ENCODE measurements at places on chromosomes 16 and 17.

DNA sequence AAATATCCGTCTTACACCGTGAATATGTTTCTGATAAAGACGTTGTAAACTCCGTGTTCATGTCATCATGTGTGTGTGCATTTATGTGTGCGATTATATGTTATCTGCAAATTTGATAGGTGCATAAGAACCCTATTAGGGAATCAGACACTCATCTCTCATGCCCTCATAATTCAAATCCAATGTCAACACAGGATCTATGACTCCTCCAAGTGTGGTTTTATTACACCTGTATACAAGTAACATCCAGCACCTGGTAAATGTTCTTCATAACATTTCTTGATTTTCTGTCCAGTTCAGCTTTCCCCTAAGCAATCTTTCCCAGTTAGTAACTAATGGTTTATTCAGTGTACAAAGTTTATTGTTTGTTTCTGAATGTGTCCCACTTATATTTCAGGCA is 681.9 kb downstream of the CDH11 start:
- DNase-seq, result no peak

GRCh38 chr16:24778671-24779070 is 49.2 kb downstream of the TNRC6A start:
- no peak for DNase-seq

- DNase-seq, result peak; percentile 99
Measured at GRCh38 chr16:70715055-70715858, 29.4 kb upstream of the MTSS2 start.

DNA sequence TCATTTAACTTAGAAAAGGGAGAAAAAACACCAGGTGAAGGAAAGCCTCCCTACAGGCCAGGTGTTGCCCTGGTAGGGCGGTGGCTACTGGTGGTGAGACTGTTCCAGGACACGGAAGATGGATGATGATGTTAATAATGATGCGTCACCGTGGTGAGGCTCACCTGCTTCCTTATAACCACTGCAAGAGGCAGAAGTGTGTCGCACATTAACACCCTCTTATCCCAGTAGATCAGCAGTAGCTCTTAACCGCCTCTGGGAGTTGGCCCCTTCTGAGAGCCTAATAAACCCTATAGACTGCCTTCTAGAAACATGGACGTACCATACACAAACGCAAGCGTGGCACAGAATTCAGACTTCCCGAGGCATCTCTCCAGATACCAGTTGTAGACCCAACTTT is 7.8 kb downstream of the BFAR start:
- no peak for DNase-seq

GRCh38 chr17:76687298-76688164 is 23.2 kb downstream of the MXRA7 start:
- DNase-seq, result no peak

DNA sequence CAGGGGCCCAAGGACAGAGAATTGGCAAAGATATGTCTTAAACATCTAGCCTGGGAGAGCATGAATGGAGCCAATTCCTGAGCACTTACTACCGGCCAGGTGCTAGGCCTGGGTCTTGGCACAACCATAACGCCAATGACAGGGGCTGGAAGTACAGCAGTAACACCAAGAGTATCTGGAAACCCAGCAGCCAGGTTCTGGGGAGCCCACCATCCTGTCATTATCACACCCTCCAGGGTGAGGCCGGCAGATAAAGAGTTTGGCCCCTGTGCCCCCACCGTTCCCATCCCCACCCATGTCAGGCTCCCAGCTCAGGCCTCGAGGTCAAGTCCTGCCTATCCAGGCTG is 508 bp upstream of the TMC8 start:
- DNase-seq, result no peak

DNA sequence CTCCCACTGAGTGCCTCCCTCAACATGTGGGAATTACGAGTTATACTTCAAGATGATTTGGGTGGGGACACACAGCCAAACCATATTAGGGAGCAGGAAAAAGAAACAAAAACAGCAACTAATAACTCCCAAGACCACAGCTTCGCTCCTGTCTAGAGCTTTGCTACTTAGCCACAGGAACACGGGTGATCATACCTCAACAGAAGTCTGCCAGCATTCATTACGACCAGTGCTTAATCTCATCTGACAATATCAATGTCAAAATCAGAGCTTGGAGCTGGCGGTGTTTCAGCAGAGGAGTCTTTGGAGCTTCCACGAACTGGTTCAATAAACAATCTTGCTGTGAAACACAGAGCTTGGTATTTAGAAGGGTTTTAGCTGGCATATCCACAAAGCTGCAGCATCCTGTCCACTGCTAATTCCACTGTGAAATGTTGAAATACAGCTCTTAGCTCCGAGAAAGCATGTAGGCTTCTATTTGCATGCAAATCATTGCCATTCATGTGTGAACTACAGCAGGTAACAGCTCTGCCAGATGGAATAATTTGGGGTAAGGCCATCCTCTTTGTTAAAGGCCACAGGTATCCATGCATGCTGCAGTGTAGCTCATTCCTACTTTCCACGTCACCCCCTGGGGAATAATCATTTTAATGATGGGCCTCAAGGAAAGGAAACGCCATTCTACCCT is 128.4 kb upstream of the GOT2 start:
- no peak for DNase-seq

- DNase-seq, result no peak
Measured at GRCh38 chr17:66290101-66290722, 12.2 kb upstream of the PRKCA start.

DNA sequence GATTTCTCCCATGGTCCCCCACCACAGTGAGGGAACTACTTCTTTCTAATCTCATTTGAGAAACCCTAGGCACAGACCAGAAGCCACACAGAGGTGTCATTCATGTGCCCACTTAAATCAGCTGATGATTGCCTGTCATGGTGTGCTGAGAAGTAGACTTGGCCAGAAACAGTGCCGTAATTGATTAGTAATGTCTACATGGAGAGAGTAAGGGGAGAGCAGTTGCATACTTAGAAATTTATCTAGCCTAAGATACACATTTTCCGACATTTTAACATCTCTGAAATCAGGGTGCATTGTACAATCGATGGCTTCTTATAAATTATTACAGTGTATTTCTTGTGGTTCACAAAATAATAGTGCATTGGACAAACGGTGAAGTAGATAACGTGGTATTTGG is 271.8 kb downstream of the IRF8 start:
- DNase-seq, result no peak

DNA sequence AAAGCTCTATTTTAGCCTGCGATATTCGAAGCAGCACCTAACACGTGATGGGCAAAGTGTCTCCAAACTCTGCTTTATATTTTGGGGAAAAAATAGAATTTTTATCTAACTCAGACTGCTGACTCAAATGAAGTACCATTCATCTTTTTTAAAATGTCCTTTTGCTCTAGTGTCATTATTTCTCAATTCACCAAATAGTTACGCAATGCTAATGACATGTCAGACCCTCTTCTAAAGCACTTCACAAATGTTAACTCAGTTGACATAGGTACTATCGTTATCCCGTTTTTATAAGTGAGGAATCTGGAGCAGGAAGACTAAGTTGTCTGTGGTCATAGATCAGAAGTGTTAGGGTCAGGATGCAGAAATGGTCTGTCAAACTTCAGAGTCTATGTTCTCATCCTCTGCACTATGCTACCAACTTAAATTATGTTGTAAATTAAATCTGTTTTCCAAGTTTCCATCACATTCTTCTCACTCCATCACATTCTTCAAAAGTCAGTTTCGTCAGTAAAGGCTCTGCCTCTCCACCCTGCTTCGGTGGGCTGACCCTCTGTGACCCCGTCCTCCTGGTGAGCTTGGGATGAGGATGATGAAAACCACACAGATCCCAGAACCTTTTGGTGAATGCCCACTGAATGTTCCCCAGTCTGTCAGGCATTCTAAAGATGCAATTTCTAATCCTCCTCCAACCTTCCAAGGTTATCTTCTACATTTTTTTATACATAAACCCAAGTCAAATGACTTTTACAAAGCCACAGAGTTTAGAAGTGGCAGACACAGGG is 102.8 kb downstream of the ADAMTS18 start:
- no peak for DNase-seq

- DNase-seq, result no peak
Measured at GRCh38 chr16:3214904-3215600, 19.9 kb downstream of the ZNF200 start.

- DNase-seq, result no peak
Measured at GRCh38 chr17:21368545-21369246, 7.5 kb upstream of the KCNJ12 start.

DNA sequence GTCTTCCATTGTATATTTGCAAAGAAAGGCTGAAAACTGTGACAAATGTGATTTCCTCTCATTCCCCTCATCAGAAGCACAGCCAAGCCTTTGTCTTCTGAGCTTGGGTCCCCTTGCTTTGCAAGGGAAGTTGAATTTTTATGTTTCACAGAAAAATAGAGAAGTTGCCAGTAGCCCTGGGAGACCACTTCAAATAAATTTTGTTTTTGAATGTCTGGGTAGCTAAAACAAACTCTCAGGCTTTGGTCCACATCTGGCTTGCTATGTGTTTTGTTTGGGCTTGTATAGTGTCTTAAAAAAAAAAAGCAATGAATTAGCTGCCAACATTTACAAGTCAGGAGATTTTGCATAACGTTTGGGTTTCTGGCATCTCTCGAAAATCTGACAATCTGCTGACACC is 24.1 kb downstream of the PIK3R6 start:
- no peak for DNase-seq

DNA sequence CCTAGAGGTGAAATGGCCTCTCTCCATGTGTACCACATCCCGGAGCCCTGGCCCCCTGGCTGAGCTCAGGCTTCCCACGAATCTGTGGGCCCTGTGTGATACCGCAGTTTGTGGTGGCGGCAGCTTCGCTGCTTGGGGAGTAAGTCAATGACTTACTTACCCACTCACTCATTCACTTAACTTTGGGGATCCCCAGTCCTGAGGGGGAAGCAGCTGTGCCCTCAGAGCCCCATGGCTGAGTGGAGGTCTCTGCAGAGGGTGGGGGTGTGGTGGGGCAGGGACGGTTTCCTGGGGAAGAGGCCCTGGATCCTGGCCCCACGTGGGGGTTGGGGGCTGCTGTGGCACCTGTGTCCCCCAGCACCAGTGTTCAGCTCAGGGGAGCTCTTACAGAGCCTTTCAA is 13.2 kb downstream of the KCNJ12 start:
- DNase-seq, result no peak

DNA sequence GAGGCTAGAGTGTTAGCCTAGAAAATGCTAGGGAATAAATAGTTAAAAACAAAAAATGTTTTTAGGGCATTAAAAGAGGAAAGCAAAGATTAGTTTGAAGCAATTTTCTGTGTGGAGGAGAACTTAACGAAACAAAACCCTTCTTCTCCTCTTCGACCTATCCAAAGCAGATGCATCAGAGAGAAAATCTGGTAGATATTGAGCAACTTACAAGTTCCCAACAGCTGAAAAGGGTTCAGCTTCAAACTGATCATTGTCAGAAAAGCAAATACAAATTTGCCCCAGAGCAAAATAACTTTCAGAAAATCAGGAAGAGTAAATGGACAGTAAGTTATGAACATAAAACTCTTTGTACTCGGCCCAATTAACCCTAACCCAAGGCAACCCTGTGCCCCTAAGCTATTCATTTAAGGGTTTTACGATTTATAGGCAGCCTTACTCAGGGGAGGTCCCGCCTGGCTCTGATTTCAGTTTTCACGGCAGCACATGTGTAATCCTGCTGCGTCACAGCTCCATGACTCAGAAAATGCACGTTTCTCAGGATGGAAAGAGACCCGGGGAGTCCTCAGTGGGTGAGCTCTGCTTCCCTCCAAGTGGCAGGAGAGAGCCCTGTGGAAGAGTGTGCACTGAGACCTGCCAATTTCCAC is 405.7 kb upstream of the SALL1 start:
- peak; percentile 71 for DNase-seq

DNA sequence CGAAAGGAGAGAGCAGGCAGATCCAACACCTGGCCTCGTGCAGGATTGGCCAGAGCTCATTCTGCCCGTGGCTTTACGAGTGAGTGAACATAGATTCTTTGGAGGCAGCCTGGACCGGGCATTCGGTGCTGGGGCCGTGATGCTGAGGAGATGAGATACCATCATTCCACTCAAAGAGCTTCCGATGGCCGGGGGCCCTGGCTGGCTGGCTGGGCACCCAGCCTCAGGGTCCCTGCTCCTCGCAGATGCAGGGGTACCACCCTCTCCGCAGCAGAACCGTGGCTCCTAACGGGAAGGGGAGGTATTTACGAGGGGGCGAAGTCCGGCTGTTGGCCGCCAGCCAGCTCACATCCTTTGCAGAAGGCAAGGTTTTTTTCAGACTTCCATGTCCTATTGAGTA is 66.1 kb upstream of the FOXF1 start:
- no peak for DNase-seq

- DNase-seq, result no peak
Measured at GRCh38 chr17:55585629-55586028, 74.4 kb upstream of the SMIM36 start.

GRCh38 chr17:73390851-73391250 is 79.0 kb upstream of the CDC42EP4 start:
- no peak for DNase-seq

- DNase-seq, result no peak
Measured at GRCh38 chr16:28891964-28892890, 13.9 kb downstream of the ATP2A1 start.

DNA sequence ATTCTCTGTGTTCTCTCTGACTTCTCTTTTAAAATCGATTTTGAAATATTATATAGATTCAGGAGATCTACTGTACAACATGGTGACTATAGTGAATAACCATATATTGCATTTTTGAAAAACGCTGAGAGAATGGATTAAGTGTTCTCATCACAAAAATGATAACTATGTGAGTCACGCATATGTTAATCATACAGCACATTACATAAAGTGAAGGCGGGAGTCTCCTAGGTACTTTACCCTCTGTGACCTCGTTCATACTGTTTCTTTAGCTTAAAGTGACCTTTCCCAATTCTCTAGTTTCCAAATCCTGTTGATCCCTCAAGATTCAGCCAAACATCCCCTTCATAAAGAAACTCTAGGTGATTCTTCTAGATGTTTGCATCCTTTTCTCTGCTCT is 3.1 kb upstream of the KRTAP3-2 start:
- DNase-seq, result no peak

GRCh38 chr16:31476303-31477219 is 4.6 kb downstream of the TGFB1I1 start:
- no peak for DNase-seq

GRCh38 chr16:75566758-75567255 is 628 bp downstream of the GABARAPL2 start:
- no peak for DNase-seq

- no peak for DNase-seq
Measured at GRCh38 chr17:75909051-75909811, 4.5 kb upstream of the MRPL38 start.

DNA sequence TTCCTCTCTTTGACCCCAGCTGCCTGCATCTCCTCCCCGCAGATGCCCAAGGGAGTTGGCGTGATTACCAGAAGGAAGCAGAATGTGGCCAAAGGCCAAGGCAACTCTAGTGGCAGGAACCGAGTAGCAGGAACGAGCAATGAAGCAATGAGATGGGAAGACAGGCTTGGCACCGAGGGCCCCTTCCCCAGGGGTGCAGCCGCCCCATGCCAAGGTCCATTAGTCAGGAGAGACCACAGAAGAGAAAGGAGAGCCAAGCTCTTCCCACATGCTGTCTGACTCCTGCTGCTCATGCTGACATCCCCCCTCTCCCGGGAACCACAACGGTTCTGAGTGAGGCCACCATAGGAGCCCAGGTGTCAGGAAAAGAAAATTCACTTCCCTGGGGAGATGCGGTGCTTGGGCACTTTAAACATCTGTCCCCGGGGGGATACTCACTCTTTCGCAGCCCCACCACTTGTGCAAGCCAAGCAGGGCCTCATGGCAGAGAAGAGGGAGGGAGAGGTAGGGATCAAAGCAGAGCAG is 67.4 kb downstream of the MYO18A start:
- DNase-seq, result no peak

- no peak for DNase-seq
Measured at GRCh38 chr17:2433696-2434095, 32.8 kb upstream of the MNT start.
